ENCODE measurements at places on chromosomes 11 and 22.

GRCh38 chr22:46063846-46064227 is 86.5 kb upstream of the PPARA start:
- no peak for DNase-seq

DNA sequence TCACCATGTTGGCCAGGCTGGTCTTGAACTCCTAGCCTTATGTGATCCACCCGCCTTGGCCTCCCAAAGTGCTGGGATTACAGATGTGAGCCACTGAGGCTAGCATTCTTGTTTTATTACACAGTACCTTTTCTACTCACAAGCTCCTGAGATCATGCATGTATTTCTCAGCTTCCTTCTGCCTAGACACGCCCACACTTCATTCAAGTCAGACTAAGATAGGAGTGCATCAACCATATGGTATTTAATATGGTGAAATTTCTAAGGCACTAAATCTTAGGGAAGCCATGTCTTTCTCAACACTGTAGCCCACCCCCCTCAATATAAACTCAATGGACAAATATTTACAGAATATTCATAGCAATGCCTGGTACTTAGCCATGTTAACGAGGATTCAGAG is 62.1 kb downstream of the SLC25A17 start:
- no peak for DNase-seq

DNA sequence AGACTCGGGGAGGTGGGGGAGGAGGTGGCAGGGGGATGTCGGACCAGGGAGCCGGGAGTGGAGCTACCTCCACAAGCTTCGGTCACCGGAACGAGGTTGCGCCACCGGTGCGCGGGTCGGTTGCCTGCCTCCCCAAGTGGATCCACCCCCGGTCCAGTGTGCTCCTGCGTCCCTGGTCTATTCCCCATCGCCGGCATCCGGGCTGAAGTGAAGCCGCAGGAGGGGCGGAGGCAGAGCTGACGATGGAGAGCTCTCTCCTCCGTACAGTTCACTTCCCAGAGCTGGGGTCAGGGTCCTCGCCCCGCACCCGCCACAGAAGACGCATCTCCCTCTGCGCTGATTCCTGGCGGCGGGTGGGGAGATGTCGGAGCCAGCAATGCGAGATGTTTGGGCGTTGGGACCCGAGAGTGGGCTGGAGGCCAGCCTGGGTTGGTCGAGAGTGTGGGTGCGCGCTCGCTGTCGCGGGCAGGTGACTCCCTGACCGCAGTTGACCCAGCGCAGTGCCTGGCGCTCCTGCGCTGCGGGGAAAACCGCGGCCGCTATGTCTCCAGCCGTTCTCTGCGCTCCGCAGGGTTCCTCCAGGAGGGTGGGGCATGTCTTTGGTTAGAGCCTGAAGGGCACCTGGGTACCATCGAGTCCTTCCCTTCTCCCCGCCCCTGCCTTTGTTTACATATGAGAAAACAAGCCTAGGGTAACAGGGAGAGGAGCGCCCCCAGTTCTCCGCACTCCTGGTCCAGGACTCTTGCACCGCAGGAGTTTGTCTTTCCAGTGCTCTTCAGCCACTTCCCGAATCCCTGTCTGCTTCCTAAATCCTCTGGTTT is 1.7 kb downstream of the C11orf96 start:
- peak; percentile 52 for DNase-seq

DNA sequence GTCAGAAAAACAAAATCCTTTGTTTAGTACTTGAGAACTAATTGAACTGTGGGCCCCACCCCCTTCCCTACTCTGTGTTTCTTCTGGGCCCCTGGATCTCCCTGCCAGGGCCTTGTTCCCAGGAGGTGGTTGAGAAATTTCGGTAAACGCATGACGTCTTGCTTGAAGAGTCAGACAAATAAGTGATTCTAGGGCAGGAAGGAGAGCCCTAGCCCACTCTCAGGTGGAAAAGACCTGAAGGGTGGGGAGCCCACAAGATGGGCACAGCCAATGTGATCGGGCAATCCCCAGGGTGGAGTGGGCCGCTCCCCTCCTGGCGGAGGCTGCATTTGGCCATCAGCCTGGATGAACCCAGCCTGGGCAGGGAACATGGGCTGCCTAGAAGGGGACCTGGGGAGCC is 16.8 kb upstream of the P2RY2 start:
- DNase-seq = no peak

DNA sequence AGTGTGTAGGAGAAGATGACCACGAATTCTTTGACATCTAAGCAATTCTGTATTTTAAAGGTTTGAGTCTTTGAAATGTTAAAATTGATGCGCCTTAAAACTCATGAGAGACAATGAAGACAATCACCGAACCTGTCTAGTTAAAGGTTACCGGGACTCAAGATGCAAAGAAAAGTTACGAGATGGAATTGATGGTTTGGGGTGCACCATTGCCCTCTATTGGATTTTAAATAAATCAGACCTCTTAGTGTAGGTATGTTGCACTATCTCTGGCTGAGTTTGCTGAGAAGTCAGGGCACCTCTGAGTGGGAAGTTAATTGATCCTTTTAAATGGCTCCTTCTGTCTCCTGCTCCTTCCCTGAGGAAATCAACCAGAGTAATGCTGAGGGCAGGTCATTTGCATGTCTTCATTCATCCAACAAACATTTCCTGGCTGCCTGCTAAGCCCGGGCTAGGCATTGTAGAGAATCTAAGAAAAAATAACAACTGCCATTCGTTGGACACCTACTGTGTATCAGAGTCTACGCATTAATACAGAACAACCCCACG is 19.4 kb upstream of the TMA7B start:
- no peak for DNase-seq

GRCh38 chr22:49453771-49454170 is 373.9 kb downstream of the BRD1 start:
- DNase-seq = no peak

DNA sequence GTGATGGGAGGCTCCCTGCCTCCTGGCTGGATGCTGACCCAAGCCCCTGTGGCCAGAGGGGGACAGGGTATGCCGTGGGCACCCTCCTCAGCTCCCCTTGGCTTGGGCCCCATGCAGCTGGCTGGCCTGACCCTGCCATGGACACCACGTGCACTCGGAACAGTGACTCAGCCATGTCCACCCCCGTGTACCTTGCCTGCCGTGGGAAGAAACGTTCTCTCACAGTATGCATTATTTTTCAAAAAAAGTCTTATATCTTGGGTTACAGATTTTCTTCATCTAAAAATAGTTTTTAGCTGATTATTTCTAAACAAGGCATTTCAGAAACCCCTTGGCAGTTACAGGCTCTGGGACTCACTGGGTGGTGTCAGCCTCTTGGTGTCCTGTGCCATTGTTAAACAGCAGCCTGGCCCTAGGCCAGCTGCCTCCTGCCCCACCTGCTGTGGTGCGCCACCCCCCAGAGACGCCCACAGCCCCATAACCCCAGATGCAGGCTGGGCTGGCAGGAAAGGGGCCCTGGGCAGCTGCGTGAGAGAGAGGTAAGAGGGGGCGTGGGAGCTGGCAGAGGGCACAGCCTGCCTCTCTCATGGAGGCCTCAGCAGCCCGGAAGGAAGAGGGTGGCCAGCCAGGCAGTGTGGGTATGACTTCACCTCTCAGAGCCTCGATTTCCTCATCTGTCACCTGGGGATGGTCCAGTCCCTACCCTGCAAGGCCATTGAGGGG is 99.8 kb downstream of the MORC2 start:
- no peak for DNase-seq

DNA sequence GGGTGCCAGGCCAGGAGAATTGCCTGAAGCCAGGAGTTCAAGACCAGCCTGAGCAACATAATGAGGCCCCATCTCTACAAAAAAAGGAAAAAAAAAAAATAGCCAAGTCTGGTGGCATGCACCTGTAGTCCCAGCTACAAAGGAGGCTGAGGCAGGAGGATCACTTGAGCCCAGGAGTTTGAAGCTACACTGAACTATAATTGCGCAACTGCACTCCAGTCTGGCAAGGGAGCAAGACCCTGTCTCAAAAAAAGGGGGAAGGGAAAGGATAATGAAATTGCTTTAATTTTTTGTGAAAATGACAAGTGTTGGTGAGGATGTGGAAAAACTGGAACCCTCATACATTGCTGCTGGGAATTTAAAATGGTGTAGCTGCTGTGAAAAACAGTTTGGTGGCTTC is 19.2 kb downstream of the STK33 start:
- no peak for DNase-seq

DNA sequence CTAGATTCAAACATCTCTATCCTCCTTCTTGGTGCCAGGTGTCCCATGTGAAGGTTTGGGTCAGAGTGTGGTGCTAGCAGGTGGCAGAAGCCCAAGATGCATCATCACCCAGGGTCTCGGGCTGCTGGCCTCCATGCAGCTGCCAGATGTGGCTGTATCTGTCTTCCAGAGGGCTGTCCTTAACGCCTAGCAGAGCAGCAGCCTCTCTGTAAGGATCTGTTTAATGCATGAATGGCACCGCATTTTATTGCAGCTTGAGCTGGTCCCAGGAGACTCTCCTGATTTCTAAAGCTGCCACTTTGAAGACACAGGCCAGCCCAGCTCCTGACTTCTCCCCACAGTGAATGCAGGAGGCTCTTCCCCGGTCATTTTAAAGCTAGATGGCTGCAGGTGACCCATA is 26.3 kb downstream of the SLC1A2 start:
- DNase-seq = no peak

DNA sequence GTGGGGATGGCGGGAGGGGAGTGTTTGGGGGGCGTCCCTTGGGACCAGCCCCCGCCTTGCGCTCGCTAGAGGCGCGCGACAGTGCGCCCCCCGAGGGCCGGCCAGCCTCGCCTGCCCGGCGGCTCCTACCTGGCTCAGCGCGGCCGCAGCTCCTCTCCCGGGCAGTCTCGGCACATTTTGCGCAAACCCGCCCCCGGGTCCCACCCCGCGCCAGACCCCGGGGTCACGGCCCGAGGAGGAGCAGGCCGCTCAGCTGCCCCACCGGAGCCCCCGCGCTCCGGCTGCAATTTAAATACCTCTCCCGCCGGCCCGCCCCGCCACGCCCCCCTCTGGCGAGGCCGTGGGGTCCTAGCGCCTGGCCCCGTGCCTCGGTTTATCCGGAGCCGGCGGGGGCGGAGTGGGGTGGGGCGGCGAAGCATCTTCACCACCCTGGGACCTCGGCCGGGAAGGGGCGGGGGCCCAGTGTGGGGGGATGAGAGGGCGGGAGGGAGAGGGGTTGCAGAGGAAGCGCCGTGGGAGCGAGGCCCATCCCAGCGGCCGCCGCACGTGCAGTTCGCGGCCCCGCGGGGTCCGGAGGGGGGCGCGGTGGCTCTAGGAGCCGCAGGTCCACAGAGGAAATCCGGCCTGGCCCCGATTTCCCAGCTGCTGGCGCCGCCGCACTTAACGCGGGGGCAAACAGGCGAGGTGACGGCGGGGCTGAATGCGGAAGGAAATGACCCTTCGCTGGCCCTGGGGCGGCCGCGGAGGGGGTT is at the start of gene LRRC32:
TSS of gene LRRC32 (minus strand) at position 263 of the 752 bp plus-strand sequence. CDS start 4,793 bp downstream, outside the sequence.
- peak; percentile 46 for DNase-seq

DNA sequence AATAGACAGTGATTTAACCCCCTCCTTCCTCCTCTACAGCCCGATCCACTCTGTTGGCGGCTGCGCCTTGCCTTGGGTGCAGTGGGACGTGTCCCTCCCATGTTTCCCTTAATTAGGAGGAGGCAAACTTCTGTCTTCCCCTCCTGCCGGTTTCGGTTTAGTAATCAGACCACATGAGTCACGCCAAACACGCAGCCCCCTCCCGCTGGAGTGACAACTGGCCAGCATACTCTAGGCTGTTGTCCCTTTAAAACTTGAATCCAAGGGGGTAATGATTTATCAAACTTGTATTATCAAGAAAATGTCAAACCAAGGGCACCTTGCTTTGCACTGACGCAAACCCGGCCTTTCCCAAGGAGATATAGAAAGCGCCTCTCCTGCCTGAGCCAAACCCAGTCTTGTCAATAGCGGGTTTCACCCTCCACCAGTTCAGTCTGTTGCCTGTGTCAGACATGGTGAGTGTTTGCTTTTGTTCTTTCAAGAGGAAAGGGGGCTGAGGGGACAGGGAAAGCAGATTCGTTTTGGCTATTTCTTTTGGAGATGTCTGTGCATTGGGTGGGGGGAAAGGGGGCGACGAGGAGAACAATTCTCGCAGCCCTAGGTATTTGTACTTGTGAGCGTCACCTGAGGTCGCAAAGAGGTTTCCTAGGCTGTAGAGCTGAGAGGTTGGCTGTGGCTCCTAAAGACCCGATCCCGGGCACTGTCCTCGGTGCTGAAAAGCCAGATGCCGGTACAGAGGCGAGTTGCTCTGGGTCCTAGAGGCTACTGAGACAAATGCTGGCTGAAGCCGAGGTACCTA is at the start of gene SLC6A5:
TSS of gene SLC6A5 (plus strand) at position 388 of the 799 bp plus-strand sequence. CDS start at position 453, 65 bp downstream.
- DNase-seq = peak; percentile 54

GRCh38 chr11:73072935-73073481 is 69.1 kb downstream of the FCHSD2 start:
- no peak for DNase-seq

- DNase-seq = no peak
Observed at GRCh38 chr11:99979042-99979441, 708.0 kb upstream of the ARHGAP42 start.

DNA sequence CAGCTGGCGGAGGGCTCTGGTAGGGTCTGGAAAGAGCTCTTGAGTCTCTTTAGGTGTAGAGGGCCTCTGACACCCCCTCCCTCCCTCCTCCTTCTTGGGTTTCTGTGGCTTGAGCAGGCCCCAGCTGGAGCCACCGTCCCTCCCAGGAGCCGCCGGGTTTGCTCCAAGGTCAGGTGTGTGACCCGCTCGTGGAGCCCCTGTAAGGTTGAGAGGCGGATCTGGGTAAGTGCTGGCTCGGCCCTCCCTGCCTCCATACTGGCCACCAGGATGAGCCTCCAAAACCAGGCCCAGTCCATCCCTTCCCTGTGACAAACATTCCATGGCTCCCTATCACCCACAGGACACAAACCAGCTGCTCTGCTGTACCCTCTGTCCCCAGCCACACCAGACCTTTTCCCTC is 9.3 kb downstream of the PLEKHB1 start:
- DNase-seq = no peak

GRCh38 chr11:44585421-44585820 is 20.0 kb downstream of the CD82 start:
- DNase-seq = no peak

DNA sequence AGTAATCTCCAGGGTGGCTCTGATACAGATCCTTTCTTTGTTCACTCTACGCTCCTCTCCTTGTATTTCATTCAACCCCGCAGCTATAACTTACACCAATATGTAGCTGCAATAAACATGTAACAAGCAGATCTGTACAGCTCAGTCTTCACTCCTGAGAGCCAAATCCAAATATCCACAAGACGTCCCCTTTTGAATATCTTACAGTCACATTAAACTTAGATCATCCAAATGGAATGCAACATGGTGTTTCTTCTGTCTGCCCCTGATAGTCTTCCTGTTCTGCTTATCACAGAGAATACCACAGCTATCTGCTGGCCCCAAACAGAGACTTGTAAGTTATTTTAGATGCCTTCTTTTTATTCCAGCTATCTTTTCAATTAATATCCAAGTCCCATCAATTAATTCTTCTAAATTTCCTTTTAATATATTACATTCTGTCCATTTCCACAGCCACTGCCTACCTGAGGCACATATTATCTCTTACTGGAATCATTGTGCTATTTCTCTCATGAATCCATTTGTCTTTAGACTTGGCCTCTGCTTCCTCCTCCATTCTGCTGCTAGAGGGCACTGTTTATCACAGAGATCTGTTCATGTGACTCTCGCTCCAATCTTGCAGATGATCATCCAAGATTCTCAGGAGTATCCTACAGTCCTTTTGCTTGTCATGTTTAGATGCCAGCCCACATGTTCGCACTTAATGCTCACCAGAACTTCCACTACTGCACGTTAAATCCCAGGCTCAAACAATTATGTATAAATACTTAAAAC is 908.6 kb downstream of the NTM start:
- DNase-seq = no peak
